ENCODE measurements at places on chromosomes 16 and 17. TPM values are rescaled to one million over a fixed set of nuclear protein-coding genes. Genes with fewer than 3 reads are reported as not detected.

The SLC13A2 gene
- total RNA-seq, result not detected

The ANKRD40 gene
- total RNA-seq, result 46.3 TPM

The LITAFD gene
- total RNA-seq, result not detected

GRCh38 chr17:28597606-28598383 lies 1.0 kb downstream of the SPAG5 start:
- H3K4me1 ChIP-seq, result peaks cover 26% of the 10 kb centered on the region
- peak overlapping the region; percentile 95 for H3K27ac ChIP-seq
- peak overlapping the region; percentile 97 for H3K4me3 ChIP-seq
- peaks cover 3% of the 10 kb centered on the region for H3K27me3 ChIP-seq
- peaks cover 9% of the 10 kb centered on the region for H3K36me3 ChIP-seq
- DNase-seq, result no peak

- H3K36me3 ChIP-seq, result peaks cover 18% of the 10 kb centered on the region
- DNase-seq, result peak; percentile 77
- H3K4me1 ChIP-seq, result peaks cover 78% of the 10 kb centered on the region
- H3K4me3 ChIP-seq, result no peak overlapping the region
Measured at GRCh38 chr17:65020284-65020683, 36.3 kb downstream of the GNA13 start.

- peaks cover 63% of the 10 kb centered on the region for H3K4me1 ChIP-seq
- H3K36me3 ChIP-seq, result no peaks in the 10 kb centered on the region
- no peak for DNase-seq
- H3K27ac ChIP-seq, result peak overlapping the region; percentile 33
- H3K4me3 ChIP-seq, result no peak overlapping the region
- peaks cover 19% of the 10 kb centered on the region for H3K27me3 ChIP-seq
Measured at GRCh38 chr16:4380119-4381063, 8.7 kb downstream of the VASN start.

DNA sequence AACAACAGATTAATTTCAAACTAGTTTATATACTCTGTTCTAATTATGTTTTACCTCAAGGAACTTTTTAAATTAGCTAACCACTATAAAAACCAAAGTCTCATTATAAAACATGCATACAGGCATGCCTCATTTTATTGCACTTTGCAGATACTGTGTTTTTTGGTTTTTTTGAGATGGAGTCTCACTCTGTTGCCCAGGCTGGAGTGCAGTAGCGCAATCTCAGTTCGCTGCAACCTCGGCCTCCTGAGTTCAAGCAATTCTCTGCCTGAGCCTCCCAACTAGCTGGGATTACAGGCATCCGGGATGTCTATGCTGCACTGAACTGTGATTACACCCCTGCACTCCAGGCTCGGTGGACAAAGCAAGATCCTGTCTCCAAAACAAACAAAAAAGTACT lies 8.8 kb upstream of the JPT1 start:
- H3K4me1 ChIP-seq, result peaks cover 26% of the 10 kb centered on the region
- DNase-seq, result no peak
- no peaks in the 10 kb centered on the region for H3K27me3 ChIP-seq
- peaks cover 6% of the 10 kb centered on the region for H3K36me3 ChIP-seq
- H3K27ac ChIP-seq, result no peak overlapping the region

- peaks cover 27% of the 10 kb centered on the region for H3K36me3 ChIP-seq
- H3K27ac ChIP-seq, result no peak overlapping the region
- H3K27me3 ChIP-seq, result no peaks in the 10 kb centered on the region
Measured at GRCh38 chr16:1701216-1701878, 4.6 kb upstream of the MAPK8IP3 start.

- peaks cover 3% of the 10 kb centered on the region for H3K27me3 ChIP-seq
- H3K36me3 ChIP-seq, result no peaks in the 10 kb centered on the region
- no peak for DNase-seq
Measured at GRCh38 chr16:17305694-17306093, 165.1 kb downstream of the XYLT1 start.

All from HFFc6 (cell line).